ENCODE measurements at places on chromosomes 5 and 9.

GRCh38 chr9:130107234-130107861 lies 53.6 kb downstream of the GPR107 start:
- DNase-seq = peak; percentile 72

GRCh38 chr5:133962801-133963476 lies 5.5 kb downstream of the C5orf15 start:
- DNase-seq = no peak

GRCh38 chr5:93382188-93382825 lies 198.7 kb downstream of the NR2F1-AS1 start:
- DNase-seq = no peak

DNA sequence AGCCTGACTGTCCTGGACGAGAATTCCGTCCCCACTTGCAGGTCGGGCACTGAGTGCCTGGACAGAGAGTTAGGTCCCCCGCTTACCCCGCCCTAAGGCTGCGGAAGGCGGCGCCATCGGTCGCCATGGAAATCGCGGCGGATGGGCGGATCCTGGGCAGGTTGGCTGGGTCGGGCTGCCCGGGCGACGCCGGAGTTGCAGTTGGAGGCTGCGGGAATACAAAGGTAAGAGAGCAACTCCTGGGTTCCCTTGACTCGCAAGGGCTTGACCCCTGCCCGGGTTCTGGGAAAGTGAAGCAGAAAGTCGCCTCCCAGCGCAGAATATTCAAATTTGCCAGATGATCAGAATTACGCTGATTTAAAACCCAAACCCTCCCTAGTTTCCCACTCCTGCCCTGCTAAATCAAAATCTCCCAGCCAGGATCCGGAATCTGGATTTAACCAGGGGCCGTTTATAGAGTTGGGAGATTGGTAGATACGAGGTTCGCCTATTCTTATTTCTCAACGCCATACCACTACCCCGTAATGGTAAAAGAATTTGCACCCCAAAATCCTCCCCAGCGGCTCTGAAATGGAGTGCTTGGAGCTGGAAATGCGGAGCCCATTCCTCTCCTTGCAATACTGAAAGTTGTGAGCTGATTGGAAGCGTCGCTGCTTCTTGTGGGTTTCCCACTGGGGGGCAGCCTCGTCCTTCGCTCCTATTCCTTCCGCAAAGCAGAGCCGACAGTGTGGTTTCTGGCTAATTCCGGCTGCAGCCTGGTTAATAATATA lies 156.4 kb upstream of the RASEF start:
- DNase-seq = no peak

DNA sequence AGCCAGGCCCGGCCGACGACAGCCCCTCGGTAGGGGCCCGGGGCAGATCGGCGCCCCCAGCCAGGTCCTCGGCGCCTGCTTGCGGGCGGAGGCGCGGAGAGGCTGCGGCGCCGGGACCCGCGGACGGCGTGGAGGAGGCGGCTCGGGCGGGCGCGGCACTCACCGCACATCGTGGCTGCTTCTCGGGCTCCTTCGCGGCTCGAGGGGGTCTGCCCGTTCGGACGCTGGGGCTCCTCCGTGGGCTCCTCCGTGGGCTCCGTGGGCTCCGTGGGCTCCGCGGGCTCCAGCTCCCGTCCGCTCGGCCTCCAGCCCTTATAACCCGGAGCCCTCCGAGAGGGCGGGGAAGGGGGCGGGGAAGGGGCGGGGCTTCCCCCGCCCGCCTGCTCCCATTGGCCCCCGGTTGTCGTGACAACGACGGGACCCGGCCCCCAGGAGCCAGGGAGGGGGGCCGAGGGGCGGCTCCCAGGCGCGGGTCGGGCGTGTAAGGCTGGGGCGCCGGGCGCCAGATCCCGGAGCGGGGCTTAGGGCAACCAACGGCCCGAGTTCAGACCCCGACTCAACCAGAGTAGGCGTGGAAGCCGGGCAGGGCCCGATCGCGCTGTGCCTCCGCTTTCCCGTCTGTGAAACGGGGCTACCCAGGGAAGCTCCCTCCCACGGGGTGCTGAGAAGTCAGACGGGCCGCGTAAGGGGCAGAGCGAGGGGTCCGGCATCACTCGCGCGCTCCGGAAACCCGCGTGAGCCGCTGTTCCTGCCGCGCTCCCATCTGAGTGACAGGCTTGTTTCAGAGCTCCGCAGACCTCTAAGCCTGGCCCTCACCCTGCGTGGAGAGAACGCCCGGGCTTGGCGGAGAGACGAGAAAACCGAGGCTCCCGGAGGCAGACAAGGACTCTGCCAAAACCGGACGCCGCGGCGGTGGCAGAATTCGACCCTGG lies at the start of gene GFPT2:
Gene GFPT2, minus strand, starts transcription at position 289 of the 932 bp plus-strand sequence. Its CDS starts 119 bp downstream, at position 170.
- DNase-seq = peak; percentile 44

DNA sequence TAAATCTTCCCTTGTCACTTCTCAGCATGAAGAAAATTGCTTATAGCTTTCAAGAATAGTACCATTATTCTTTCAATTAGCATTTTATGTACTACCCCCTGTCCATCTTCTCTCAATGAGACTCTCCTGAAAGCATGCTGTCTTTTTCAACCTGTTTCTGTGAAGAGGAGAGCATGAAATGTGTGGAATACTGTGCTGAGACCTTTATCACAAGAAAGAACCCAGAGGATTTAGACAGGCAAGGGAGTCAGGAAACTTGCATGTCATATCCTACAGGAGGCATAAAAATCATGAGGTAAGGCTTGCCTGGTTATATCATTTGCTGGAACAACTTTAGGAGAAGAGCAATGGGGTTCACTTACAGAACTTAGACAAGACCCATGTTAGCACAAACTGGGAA lies 56.7 kb upstream of the LPAR1 start:
- no peak for DNase-seq
